ENCODE measurements at places on chromosomes 2 and 18.

GRCh38 chr2:106028192-106028591, 165.9 kb downstream of the UXS1 start:
- no peak for DNase-seq

DNA sequence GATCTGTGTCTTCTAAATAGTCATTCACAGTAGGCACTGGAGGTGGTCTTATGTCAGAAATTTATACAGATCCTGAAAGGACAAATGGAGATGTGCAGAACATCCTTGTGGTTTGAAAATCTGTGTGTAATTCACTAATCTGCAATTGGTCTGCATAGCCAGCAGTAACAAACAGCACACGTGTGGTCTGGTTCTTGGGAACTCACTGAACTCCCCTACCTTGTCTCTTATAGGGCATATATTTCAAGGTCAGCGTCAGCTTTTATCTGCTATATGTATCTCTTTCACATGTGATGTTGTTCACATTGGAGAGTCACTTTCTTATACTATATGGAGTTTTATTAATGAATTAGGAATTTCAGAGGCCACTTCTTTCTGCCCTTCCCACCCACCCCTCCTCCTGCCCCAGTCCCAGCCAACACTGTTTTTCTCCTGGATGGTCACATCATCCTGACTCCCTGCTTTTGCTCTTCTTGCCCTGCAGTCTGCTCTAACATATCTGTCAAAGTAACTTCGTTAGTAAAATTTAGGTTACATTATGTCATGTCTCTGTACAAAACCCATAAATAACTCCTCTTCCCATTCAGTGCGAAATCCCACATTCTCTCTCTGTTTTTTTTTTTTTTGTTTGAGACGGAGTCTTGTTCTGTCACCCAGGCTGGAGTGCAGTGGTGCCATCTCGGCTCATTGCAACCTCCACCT, 35.4 kb upstream of the CABYR start:
- no peak for DNase-seq

- no peak for DNase-seq
Measured at GRCh38 chr2:65901756-65902155, 469.4 kb upstream of the SPRED2 start.

GRCh38 chr18:35164133-35164532, 76.7 kb upstream of the ZNF397 start:
- no peak for DNase-seq

GRCh38 chr18:68484241-68484640, 230.7 kb downstream of the TMX3 start:
- DNase-seq, result no peak

GRCh38 chr18:13725566-13726231, 659 bp downstream of the FAM210A start:
- DNase-seq, result no peak

DNA sequence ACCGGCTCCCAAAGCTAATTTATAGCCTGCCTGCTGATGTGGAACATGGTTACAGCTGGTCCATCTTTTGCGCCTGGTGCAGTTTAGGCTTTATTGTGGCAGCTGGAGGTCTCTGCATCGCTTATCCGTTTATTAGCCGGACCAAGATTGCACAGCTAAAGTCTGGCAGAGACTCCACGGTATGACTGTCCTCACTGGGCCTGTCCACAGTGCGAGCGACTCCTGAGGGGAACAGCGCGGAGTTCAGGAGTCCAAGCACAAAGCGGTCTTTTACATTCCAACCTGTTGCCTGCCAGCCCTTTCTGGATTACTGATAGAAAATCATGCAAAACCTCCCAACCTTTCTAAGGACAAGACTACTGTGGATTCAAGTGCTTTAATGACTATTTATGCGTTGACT, 51.4 kb downstream of the TMEM178A start:
- no peak for DNase-seq

GRCh38 chr2:33118651-33119050, 171.9 kb downstream of the LTBP1 start:
- no peak for DNase-seq

DNA sequence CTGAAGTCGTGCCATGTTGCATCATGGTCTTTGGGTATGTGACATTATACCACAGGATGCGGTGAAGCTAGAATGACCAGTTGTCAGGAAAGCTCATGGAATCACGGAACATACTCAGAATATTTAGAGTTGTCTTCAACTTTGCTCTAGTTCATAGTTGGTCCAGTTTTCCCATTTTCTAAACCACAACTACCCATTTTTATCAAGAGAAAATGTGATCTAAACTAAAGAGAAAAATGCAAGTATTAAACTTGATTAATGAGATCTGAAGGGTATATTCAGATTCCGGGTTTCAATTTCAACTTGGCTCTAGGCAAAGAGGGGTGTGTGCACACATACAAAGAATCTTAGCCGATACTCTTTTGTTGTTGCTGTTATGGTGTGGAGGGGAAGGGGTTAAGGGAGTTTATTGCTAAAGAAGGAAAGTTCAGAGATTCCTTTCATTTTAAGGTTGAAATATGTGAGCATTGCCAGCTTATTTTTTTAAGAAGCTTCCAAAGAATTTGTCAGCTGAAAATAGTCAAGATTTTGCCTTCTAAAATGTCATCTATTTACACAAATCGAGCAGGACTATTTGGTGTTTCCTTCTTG, 516.6 kb upstream of the ZEB2 start:
- DNase-seq, result no peak

- peak; percentile 44 for DNase-seq
Measured at GRCh38 chr18:80022613-80023012, 11.6 kb upstream of the RBFA start.

- no peak for DNase-seq
Measured at GRCh38 chr18:8812631-8813030, 107.3 kb downstream of the MTCL1 start.

- no peak for DNase-seq
Measured at GRCh38 chr2:103010751-103011150, 248.9 kb downstream of the TMEM182 start.

DNA sequence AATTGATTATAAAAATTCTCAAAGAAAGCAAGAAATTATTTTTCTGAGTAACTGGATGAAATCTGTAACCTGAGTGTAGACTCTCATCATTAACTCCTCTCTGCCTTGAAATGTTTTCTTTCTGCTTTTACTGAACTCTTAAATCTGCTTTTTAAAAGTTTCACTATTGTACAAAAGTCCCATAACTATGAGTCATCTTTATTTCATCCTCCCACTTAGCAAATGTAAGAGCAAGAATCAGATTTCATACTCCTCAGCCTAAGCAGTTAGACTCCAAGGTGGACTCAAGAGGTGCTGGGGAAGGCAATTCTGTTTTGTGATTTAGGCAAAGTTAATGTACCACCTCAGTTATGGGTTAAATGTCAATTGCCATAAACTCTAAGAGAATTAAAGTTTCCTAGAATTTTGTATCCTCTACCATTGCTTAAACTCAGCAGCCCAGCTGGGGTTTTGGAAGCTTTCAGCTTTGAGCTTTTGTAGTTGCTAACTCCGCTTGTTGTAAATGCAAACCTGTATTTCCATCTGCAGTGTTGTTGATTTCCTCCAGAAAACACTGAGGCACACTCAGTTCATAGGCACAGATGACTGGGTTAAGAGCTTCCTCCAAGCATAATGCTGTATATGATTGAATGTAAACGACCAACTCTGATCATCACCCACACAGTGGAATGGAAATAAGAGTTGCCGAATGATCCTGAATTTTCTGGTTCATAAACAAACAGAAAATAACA, 268.8 kb downstream of the ARHGAP15 start:
- DNase-seq, result no peak

GRCh38 chr2:152307863-152308262, 27.1 kb upstream of the FMNL2 start:
- no peak for DNase-seq

DNA sequence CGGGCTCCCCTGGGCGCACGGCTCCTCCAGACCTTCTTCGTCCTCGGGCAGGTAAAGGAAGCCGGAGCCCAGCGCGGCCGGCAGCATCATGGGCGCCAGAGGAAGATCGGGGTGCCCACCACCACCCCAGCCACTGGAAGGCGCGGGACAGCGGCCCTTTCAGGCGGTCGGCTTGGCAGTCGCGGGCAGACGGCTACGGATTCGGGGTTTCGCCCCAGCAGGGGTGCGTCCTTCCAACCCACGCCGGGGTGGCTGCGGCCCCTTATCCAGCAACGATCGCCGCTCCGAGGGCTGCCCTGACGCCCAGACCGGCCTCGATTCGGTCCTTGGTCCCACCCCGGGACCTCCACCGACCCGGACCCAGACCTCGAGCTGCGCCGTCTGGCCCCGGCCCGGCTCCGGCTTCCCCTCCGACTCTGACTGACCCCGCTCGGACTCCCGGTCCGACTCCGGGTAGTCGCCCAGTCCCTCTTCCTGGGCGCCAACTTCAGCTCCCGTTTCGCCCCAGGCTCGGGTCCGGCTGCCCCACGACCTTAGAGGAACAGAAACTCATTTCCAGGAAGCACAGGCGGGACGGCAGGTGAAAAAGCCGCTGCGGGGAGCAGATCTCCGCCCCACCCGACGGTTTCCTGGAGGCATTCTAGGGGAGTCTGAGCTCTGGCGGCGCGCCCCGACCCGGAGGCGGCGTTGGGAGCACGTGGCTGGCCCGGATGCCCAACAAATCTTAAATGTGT, 30.2 kb upstream of the SSB start:
- DNase-seq, result peak; percentile 17

GRCh38 chr2:170530284-170530745, 184.8 kb upstream of the SP5 start:
- peak; percentile 57 for DNase-seq

DNA sequence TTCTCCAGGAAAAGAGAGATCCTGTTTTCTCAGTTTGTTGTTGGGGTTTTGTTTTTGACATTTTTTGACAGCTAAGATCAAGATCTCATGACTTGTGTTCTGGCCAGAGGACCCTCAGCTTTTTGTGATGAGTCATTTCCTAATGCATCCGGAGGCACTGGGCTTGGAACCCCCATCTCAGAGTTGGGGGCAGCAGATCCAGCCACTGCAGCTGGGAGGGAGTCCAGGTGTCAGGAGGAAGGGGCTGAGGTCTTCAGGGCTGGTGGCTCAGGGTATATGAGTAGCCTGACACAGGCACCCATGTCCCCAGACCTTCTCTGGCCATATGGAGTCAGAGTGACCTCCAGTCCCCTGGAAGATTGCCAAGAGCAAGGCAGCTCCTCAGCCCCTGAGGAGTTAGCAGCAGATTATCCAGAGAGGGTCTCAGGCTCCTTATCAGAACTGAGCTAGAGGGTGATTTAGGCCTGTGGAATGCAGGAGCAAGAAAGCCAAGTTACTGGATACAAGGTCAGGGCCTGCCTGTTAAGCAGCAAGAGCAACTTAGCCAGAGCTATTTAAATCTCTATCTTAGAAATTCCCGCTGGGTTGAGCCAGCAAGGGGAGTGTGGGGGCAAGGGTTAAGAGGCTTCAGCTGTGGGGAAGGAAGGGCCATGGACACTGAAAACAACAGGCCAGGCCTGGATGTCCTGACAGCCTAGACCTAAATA, 62.4 kb downstream of the TANC1 start:
- peak; percentile 29 for DNase-seq

- no peak for DNase-seq
Measured at GRCh38 chr2:25419678-25420242, 78.0 kb upstream of the DNMT3A start.

DNA sequence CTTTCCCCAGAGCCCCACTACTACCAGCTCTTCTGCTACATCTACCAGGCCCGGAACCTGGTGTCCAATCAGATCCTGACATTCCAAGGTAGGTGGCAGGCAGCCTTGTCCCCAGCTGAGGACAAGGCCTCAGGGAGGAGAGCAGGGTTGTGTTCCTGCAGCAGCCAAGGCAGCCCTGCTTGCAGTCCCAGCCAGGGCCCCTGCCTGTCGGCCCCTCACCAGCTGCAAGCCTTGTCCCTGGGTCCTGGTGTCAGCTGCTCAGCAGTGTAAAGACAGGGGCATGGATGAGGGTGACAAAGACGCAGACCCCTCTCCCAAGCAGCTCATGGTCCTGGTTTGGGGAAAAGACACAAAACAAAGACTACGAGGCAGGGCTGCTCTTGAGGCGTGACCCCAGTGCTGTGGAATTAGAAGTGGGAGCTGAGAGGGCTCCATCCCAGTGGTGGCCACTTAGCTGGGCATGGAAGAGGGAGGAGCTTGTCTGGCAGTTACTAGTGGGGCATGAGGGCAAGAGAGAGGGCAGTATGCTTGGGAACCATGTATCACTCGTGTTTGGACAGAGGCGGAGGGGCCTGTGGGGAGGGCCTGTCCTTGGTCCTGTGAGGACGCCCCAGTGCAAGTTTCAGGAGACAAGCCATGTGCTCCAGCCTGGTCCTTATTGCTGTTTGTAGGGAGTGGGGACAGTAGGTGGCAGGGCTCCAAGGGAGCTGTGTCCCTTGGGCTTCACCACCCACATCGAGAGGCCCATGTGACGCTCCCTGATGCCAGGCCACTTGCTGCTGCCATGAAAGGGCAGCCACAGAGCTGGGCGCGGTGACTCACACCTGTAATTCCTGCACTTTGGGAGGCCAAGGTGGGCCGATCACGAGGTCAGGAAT, 47.5 kb downstream of the LMAN2L start:
- peak; percentile 14 for DNase-seq

DNA sequence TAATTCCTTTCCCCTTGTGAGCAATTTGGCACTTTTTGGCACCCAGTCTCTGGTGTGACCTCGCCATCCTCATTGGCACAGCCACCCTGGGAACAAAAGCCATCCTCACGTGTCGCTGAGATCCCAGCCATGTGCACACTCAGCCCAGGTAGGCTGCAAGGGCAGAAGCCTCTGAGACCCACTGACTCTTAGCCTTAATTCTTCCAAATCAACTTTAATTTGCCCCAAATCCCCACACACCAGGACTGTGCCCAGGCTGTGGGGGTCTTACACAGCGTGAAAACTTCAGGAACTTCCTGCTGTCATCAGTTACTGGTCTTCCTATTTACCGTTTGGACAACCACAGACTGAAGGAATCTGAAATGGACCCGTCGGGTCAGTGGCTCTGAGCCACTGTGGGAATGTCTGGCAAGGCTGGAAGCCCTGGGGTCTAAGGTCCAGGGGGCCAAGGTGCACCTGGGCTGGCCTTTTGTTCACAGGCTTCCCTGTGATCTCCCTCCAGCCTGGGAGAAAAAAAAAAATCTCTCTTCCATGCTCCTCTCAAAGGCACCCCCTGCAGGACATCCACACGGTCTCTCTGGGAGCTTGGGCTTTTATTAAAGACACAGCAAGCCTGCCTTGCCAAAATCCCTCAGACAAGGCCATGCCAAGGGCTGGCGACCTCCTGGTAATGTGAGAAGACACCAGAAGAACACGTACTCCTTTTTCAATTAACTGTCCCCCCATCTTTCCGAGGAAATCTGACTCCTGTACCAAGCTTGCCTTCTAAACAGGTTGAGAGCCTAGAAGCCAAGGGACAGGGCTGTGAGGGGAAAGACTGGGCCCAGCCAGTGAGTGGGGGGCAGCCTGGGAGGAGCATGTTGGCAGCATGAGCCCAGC, 42.1 kb upstream of the LAPTM4A start:
- no peak for DNase-seq
